CD4-positive, alpha-beta T cell treated with Interleukin-1 beta for 1 hour (primary cell): ENCODE measurements at places on chromosomes 12 and 14.

DNA sequence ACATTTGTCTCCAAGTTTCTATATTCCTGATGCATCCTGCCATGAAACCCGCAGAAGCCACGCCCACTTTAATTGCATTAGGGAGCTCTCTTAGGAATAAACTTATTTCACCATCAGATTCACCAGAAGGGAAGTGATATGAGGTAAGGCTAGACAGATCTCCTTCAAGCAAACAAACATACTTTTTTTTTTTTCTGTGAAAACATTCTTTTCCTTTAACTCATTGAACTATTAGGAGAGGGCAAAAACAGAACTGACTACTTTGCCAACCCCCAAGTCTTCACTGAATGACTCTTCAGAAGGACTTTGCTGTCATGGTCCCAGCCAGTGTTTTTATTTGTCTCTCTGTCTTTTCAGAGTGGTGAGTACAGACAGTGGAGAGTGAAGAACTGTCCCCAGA is 48.4 kb downstream of the GTF2A1 start:
- DNase-seq, result no peak

GRCh38 chr14:99192830-99193229 is 79.2 kb downstream of the BCL11B start:
- DNase-seq, result no peak

- DNase-seq, result no peak
Observed at GRCh38 chr12:76266797-76267196, 81.4 kb downstream of the BBS10 start.

DNA sequence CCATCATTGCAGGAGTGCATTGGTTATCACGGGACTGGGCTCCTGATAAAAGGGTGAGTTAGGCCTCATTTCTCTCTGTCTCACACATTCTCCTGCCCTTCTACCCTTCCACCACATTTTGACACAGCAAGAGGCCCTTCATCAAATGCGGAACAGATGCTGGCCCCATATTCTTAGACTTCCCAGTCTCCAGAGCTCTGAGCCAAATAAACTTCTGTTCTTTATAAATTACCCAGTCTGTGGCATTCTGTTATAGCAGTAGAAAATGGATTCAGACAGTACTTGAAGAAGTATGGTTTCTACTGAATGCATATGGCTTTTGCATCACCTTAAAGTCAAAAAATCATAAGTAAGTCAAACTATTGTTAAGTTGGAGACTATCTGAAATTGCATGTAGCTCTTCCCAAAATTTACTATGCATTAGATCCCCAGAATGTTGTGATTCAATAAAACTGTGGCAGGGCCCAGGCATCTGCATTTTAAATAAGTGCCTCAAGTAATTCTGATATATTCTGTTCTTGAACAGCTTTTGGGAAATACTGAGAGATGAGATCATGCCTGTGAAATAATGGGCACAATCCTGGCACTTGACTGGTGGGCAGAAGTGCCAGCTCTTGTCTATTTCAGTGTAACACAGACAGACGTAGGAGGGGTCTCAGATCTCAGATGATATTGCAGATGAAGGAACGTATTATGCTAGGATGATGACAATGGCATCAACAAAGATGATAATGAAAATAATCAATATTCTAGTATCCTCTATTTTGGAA is 68.2 kb downstream of the E2F7 start:
- no peak for DNase-seq

DNA sequence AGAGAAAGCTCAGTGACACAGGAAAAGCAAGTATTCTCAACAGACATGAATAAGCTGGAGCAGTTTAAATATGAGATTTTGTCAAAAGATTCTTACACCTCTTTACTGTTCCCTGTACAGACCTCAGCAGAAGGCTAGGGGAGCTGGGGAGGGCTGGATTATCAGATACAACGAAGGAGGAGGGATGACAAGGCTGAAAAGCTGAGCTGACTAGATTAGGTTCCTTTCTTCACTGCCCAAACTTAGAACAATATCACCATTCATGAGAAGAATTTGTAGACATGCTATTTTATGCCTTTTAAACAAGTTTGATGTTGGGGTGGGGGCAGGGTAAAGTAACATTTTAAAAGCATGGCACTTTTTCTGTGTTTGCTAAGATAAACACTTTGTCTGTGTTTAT is 611.1 kb downstream of the AACS start:
- DNase-seq, result no peak

GRCh38 chr12:52243259-52243855 is 10.3 kb downstream of the KRT7 start:
- no peak for DNase-seq

DNA sequence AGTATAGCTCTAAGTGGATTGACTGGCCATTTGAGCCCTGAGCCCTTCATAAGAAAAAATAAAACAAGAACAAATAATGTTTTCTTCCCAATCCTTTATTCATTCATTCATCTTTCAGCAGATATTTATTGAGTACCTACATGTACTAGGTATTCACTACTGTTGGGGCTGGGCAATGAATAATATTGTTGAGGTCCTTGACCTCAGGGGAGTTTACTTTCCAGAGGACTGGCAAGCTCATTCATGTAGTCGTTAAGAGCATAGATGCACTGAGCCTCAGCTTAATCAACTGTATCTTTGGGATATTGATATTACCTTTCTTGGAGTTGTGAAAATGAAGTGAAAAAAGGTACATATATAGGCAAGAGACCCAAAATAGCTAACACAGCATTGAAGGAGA is 7.6 kb downstream of the CFAP54 start:
- no peak for DNase-seq

- peak; percentile 77 for DNase-seq
Observed at GRCh38 chr14:51979088-51979709, 10.1 kb upstream of the RTRAF start.
